ENCODE measurements at places on chromosomes 12 and 14.
A peak's percentile ranks its signal among the peaks of the same experiment; 100 is the strongest.

- DNase-seq = no peak
These were observed 42.1 kb upstream of the SOCS2 start for GRCh38 chr12:93530358-93530757.

DNA sequence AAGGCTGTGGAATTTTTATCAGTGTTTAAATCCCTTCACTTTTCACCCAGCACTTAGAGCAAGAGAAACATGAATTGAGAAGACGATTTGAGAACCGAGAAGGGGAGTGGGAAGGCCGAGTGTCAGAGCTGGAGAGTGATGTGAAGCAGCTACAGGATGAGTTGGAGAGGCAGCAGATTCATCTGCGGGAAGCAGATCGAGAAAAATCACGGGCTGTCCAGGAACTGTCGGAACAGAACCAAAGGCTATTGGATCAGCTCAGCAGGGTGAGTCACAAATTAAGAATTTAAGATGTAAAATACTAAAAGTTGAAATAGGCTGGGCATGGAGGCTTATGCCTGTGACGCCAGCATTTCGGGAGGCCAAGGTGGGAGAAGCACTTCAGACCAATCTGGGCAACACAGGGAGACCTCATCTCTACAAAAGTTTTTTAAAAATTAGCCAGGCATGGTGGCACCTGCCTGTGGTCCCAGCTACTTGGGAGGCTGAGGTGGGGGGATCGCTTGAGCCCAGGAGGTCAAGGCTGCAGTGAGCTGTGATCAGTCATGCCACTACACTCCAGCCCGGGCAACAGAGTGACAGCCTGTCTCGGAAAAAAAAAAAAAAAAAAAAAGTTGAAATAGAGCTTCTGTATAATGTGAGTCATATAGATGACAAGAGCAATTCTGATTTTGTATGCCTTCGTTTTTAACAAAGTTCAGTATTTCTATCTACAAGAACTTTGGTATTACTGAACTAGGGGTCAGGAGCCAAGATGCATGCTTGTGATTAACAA lies 9.6 kb downstream of the BICDL1 start:
- no peak for DNase-seq

GRCh38 chr14:51236314-51236713 lies 3.7 kb upstream of the TMX1 start:
- DNase-seq = no peak

- no peak for DNase-seq
These were observed 6.5 kb downstream of the SETD1B start for GRCh38 chr12:121810234-121810817.

DNA sequence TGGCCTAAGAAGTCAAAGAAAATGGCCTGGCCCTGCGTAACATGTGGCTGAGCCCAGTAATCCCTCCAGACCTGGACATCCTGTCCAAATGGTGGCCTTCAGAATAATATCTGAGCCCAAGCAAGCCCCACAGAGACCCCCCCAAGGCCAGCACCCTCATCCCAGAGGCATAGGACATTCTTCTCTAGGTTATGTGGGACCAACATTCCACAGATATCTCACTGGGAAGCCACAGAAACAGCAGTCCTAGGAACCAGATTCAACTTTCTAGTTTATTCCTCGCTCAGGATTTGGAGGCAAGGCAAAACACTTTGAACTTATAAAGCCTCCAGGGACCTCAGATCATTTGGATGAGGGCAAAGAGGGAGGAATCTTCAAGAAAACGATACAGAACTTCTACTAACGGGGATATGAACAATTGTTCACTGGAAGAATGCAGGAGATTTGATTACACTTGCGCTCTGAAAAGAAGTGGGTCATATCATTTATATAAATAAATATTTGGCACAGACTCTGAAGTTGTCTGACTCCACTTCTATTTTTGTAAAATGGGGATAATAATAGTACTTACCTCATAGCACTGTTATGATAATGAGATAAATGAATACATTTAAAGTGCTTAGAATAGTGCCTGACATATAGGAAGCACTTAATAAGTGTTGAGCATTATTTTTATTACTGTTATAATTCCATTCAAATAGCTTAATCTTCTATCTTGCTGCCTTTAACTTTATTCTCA lies 171.5 kb downstream of the NUAK1 start:
- no peak for DNase-seq

DNA sequence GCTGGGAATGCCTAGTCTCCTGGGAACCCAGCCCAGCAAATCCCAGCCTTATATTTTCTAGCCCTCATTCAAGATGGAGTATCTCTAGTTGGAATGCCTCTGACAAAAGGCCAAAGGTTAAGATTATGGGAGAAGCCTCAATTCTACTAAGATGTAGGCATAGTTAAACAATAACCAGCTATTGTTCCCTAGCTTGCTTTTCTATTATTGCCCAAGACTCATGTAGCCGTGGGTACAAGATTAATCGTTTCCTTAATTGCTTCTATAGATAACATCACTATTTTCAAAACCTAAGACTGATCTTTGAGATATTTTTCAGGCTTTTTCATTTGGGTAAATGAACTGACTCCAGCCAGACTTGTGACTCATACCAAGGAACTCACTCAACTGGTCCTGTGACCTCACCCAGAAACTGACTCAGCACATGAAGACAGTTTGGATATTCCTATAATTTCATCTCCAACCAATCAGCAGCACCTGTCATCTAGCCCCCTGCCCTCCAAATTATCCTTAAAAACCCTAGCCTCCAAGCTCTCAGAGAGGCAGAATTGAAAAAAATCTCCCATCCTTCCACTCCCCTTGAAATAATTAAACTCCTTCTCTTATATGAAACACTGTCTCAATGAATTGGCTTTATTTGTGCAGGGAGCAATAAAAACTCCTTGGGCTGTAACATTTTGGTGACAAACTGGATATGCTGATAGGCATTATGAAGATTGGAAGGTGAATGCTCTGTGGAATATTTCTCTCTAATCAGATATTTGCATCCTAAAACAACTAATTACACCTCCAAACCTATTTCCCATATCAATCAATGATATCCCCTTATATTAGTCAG lies 589.0 kb downstream of the C12orf50 start:
- no peak for DNase-seq

- no peak for DNase-seq
These were observed 177.3 kb upstream of the DDHD1 start for GRCh38 chr14:53330441-53330840.

- no peak for DNase-seq
These were observed 650 bp upstream of the PTGER2 start for GRCh38 chr14:52313462-52313861.

DNA sequence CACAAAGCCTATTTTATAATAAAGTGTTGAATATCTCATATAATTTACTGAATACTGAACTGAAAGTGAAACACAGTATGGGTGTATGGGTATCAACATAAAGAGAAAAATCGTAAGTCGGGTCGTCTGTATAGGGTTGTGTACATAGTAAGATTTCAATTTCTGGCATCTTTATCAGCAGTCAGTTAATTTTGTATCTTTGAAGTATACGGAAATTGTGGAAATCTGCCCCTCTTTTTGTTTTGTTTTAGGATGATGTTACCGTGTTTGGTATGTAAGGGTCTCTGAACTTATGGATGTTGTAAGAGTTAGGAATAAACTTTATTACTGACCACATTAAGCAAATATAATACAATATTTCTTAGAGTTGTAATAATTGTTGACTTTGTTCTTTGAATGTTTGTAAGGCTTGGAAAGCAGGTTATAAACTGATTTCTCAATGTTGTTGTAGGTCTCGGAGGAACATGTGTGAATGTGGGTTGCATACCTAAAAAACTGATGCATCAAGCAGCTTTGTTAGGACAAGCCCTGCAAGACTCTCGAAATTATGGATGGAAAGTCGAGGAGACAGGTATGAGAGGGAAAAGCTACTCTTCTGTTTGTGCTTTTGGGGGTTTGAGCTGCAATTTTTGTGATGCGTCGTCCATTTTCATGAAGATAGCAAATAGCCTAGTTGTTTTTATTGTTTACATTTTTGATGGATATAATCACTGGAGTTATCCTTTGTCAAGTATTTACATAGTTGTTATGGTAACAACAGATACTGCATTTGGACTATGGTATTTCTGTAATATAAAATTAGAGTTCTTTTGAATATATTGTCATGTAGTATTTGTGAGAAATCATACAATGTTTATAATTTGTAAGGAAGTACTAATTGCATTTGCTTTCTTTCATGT lies 12.0 kb downstream of the EID3 start:
- no peak for DNase-seq

DNA sequence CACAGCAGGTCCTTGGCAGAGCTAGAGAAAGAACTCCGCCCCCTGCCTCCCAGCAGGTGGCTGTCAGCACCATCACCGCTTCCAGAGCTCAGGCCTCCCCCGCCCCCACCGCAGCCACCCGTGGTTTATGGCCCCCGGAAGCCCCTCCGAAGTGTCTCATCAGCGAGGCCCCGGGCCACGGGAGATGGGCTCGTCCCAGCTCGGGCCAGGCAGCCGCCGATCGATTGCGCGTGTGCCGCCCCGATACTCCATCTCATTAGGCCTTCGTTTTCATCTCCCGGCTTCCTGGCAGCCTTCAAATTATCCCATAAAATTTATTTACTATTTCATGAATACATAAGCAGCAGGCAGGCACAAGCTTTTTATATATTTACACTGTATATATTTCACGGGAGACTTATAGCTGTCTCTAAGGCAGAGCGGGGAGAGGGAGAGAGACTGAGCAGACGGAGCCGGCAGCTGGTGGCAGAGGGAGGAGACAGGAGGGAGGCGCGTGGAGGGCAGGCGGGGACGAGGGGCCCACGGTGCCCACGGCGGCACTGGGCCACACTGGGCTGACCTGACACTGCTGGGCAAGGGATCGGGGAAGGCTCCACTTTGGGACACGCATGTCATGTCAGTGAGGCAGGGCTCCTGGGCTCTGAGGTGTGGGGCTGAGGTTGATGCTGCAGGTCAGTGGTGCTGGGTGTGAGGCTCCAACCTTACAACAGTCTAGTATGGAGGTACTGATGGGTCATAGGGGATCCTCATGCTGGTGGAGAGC lies 241.2 kb downstream of the RBM19 start:
- no peak for DNase-seq

DNA sequence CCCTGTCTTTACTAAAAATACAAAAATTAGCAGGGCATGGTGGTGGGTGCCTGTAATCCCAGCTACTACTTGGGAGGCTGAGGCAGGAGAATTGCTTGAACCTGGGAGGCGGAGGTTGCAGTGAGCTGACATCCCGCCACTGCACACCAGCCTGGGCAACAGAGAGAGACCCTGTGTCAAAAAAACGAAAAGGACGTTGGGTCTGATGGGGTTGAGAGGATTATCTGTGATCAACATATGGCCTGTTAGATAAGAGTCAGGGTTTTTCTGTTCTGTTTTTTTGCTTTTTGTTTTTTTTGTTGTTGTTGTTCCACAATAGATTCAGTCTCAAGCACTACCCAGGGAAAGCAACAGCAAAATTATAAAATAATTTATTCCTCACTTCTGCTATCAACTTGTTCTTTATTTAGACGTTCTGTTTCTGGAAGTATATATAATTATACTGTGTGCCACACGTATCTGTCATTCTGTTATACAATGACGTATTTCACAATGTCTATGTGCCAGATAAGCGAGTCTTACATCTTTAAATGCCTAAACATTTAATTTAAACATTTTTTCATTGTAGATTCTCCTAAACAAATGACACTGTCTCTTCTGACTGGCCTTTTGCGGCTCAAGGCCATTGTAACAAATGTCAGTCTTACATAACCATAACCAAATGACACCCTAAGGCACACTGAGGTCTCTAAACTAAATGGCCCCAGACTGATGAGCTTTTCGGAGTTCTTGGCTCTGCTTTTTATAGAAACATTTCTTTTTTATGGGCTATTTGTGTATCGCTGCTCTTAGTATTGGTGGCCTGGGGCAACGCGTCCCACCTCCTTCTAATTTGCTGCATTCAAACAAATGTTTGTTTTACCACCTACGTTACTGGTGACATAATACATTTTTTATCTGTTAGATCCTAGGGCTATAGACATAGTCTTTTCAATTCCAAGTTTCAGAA lies 7.2 kb upstream of the P2RX4 start:
- DNase-seq = no peak

GRCh38 chr14:52015411-52016030 lies 26.2 kb downstream of the RTRAF start:
- peak; percentile 10 for DNase-seq

DNA sequence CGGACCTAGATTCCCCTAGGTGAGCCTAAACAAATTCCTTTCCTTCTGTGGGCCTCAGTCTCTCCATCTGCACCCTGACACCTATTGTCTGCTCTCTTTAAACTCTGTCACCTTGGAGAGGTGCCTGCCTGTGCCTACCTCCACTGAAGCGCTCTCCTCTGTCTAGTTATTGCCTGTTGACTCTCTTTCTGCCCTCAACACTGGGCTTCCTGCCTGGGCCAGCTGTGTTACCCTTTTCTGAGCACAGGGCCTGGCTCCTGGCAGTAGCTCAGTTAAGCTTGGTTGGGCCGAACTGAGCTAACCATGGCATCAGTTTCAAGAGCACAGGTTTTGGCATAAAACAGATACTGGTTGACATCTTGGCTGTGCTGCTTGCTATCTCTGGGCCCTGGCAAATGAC lies 43.5 kb downstream of the PRMT8 start:
- no peak for DNase-seq

DNA sequence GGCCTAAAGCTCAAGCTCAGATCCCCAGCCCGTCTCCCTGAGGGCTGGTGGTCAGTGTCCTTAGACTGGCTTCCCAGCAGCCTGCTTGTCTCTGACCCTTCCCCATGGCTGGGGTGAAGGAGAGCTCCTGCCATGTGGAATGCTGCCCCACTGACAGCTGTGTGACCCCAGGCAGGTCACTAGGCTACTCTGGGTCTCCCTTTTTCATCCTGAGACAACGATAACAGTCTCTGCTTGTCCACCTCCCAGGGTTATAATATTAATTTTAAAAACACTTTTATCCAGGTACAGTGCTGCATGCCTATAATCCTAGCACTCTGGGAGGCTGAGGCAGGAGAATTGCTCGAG lies 47.3 kb downstream of the SYNE3 start:
- DNase-seq = no peak

GRCh38 chr12:103677341-103677740 lies 90.3 kb downstream of the STAB2 start:
- no peak for DNase-seq

DNA sequence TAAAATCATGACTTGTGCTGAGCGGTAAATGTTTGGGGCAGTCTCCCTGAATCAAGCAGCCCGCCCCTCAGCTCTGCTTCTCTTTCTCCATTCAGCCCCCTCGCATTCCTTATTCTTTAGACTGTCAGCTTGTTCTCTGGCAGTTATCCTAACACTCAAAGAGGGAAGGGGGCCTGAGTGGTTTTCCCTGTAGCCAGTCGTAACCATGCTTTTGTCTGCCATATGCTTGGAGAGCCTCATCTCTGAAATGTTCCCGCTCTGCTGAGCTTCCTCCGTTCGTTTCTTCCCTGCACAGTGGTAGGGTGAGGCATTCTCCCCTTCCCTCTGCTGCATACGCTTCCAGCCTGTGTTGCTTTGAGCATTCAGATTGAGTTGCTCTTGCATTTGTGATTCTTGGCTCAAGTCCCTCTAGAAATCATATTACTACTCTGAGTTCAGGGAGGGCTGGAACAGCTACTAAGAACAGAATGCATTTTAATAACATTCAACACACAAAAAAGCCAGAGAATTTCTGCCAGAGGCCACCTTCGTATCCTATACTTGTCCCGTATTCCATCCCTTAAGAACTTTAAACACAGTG lies 119.7 kb downstream of the FBXL14 start:
- no peak for DNase-seq

- DNase-seq = no peak
These were observed 100.4 kb upstream of the PMCH start for GRCh38 chr12:102298022-102298421.

Measured in NCI-H524 treated with DMSO at 0.1 percent for 48 hours (cell line).